ENCODE measurements at places on chromosomes 3 and 15. TPM values are rescaled to one million over a fixed set of nuclear protein-coding genes. Genes with fewer than 3 reads are reported as not detected.
A peak's percentile ranks its signal among the peaks of the same experiment; 100 is the strongest.

GRCh38 chr3:25229586-25229985, 198.5 kb upstream of the RARB start:
- no peak for DNase-seq

GRCh38 chr15:50280271-50280670, 14.7 kb upstream of the HDC start:
- DNase-seq, result no peak

DNA sequence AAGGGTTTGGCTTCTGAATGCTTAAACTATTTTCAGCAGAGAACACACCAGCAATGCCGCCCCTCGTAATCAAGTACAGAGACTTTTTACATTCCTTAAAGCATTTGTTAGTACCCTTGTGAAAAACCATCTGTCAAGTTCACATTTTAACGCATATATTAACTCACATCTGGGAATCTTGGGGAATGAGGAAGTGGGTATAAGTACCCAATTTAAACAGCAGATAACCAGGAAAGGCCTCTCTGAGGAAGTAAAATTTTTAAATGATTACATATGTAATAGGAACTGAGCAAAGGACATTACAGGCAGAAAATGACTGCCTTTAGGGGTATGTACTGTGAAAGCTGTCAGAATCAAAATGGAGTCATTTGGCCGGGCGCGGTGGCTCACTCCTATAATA, 12.8 kb upstream of the CFAP44 start:
- DNase-seq, result no peak

DNA sequence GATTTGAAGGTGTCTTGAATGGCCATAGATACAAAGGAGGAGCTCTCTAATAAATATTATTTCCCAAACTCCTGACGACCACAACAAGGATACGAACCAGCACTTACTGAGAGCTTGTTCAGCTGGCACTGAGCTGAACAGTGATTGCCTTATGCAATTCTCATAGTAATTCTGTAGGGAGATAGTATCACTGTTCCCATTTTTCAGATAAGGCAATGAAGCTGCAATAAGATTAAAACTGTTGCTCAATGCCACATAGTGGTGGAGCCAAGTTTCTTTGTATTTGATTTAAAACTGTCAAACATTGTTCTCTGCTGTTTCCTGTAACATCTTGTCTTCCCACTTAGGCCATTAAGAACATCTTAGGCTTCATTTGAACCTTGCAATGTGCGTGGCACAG, 163.9 kb downstream of the RPLP1 start:
- no peak for DNase-seq

DNA sequence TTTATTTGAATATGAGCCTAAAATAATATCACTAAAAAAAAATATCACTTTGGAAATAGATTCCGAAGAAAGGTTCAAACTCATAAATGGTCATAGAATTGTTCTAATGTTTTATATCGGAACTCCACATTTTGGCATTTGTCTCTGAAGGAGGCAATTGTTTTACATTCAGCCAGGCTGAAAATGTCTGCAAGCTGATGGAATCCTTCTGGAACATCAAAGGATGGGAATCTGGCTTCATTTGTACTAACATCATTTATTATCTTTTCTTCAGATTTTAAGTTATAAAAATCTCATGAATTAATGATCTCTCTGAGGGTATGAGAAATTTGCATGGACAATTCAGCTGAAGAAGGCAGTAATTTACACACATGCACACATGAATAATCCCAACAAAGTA, 251.4 kb upstream of the RGMA start:
- no peak for DNase-seq

- DNase-seq, result peak; percentile 42
These were observed 589 bp downstream of the NEIL1 start for GRCh38 chr15:75347222-75348033.

GRCh38 chr15:95169541-95170459, 938.4 kb downstream of the MCTP2 start:
- DNase-seq, result no peak

- DNase-seq, result no peak
These were observed 91.1 kb upstream of the SLC24A5 start for GRCh38 chr15:48029642-48030041.

- no peak for DNase-seq
These were observed 99.8 kb downstream of the DHX30 start for GRCh38 chr3:47902746-47903145.

GRCh38 chr15:99986297-99987118, 253.3 kb upstream of the LYSMD4 start:
- no peak for DNase-seq

DNA sequence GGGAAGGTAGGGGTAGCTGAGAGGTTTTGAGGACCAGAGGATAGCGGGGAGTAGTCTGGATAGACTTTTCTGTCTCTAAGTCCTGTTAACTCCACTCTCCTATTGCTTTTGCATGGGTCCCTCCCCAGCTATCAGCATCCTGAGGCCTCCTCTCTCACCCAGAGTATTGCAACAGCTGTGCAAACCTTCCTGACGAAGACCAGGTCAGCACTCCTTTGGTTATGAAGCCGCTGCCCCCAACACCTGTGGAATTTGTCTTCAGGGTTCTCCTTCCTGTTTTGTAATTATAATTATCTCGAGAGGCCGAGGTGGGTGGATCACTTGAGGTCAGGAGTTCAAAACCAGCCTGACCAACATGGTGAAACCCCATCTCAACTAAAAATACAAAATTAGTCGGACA, 24.8 kb downstream of the TYRO3 start:
- DNase-seq, result no peak

DNA sequence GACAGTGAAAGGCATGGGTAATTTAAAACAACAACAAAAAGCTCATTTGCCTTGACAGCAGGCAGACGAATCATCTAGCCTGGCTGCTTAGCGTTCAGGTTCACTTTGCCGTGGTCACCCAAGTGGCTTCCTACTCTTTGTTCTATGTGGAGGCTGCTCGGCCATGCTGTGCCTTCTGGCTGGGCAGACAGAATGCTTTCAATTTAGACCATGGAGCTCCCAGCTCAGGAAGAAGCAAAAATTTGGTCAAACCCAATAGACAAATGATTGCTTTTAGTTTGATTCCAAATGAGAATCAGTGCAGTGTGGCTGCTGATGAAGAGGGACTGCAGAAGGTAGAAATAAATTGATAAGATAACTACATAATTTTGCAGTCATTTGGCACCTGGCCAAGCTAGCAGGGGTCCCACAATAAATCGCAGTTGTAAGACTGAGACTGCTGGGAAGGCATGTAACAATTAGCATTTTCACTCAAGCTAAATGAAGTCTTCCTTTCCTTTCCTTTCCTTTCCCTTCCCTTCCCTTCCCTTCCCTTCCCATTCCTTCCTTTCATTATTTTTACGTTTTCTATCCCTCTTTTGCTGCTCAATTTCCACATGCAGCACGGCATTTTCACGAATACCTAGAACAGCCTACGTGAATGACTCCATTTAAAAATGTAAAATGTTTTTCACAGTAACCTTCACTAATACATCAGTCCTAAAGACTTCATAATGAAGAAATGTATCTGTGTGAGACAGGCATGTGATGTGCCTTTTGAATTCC, 360.4 kb upstream of the TGFBR2 start:
- DNase-seq, result no peak

DNA sequence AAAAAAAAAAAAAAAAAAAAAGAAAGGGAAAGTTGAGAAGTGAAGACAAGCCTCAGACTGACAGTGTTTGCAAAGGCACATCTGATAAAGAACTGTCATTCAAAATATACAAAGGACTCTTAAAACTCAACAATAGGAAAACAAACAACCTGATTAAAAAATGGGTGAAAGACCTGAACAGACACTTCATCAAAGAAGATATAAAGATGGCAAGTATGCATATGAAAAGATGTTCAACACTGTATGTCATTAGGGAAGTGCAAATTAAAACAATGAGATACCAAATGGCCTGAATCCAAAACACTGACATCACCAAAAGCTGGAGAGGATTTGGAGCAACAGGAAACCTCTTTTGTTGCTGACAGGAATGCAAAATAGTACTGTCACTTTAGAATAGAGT, 48.6 kb downstream of the MCCC1 start:
- no peak for DNase-seq

DNA sequence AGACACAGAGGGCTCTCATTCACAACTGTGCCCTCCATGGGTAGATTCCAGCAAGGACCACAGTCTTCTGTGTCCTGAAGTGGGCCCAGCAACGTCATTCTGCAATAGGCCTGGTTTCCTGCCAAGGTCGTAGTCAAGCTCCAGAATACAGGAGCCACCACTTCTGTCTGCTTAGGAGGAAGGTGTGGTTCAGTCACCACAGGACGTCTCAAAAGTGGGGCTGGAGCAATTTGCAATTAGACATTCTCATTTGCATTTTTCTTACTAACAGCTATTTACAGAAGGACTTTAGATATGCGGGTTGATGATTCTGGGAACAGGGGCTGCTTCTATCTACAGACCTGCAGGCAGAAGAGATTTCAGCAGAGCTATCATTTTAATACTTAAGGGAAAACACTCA, 58.7 kb upstream of the MYRIP start:
- no peak for DNase-seq

DNA sequence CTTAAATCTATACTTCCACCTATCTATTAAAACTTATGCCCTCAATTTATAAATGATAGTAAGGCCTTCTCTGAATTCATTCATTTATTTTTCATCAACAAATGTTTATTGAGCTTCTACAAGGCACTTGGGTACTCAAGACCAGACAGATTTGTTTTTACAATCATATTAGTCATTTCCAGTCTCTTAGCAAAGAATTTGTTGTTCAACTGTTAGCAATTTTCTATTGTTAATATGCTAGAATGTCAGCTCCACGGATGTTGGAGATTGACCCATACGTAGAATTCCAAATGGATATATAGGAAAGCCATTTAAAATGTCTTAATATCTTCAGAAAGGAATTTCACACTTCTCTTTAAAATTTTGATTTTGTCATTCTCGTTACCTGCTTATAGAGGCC, 36.7 kb downstream of the ZBTB38 start:
- no peak for DNase-seq

DNA sequence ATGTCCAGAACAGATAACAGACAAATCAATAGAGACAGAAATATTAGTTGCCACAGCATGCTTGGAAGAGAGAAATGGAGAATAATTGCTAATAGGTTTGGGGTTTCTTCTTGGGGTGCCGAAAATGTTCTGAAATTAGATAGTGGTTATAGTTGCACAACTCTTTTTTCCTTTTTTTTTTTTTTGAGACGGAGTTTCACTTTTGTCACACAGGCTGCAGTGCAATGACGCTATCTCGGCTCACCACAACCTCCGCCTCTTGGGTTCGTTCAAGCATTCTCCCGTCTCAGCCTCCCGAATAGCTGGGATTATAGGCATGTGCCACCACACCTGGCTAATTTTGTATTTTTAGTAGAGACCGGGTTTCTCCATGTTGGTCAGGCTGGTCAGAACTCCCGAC, 163.3 kb downstream of the PLCH1 start:
- no peak for DNase-seq

GRCh38 chr15:43314171-43314570, 16.2 kb downstream of the LCMT2 start:
- no peak for DNase-seq

DNA sequence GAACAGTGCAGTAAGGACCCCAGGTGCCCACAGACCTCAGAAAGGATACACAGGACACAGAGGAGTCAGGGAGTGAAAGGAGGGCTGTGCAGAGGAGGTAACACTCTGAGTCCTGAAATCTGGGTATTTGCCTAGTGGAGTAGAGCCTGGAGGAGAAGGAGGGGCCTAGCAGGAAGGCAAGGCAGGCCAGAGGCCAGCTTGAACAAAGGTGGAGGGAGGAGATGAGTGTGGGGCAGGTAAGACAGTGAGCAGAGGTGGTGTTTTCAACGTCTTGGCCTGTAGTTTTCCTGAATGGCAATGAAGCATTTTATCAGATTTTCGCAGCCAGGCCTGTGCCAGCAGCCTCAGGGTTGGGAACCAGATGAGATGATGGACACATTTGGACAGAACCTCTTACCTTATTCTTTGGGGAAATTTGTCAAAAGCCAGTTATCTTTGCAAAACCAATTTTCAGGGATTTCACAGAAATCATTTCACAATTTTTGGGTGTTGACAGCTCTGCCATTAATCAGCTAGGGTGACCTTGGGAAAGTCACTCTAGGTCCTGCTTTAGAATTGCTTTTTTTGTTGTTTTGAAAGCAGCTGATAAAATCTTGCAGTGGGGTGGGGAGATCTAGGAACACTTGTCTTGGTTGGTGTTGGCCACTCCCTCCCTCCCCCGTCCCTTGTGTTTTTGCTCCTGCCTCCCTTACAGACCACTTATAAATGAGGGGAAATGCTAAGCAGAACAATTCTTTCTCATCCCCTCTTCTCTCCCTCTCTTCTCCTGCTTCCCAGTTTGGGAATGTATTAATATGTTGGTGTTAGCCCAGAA, 38.4 kb downstream of the SPSB4 start:
- DNase-seq, result no peak

- no peak for DNase-seq
These were observed 23.4 kb downstream of the BOC start for GRCh38 chr3:113234688-113235260.

DNA sequence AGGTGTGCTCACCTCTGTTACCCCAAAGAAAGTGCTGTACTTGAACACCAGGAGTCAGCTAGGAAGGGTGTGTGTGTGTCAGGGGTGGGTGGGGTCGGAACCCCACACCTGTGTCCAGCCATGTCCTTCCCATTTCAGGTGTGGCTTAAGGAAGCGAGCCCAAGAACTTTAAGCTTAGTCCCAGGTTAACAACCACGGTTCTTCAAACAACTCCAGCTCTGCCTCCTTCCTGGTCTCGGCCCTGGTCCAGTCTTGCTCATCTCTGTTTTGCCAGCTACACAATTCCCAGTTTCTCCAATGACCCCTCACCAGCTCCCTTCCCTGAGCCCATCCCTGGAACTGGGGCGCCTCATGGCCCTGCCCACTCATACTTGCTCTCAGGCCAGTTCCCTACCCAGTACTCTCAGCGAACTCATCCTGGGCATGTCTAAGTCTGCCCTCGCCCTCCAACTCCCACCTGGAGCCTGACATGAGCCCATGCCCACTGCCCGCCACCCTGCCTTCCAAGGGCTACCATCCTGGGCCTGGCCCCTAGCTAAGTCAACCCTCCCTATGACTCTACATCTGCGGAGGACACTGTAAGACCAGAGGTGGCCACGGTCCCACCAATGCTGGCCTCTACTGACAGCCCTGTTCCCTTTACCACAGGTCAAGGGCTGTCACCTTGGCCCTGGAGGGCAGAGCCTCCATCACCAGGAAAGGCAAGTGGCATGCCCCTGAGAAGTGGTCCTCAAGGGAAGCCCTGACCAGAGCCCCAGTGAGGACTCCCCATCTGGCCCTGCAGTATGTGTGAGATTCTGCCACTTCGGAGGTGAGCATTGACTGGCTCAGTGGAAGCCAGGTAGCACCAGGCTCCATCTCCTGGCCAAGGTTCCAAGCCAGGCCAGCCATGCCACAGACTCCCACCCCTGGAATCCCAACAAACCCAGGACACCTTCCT, 9.2 kb downstream of the POC1A start:
- no peak for DNase-seq

GRCh38 chr3:55571216-55571813, 84.2 kb upstream of the WNT5A start:
- DNase-seq, result no peak

Gene TRAIP
- 4.8 TPM for total RNA-seq

Gene PROS1
- total RNA-seq, result 0.65 TPM

Gene CD80
- 13.9 TPM for total RNA-seq

Gene PLCH1
- total RNA-seq, result 0.83 TPM

Gene CD47
- 170 TPM for total RNA-seq

Gene TMEM62
- 26.7 TPM for total RNA-seq

Gene MOBP
- total RNA-seq, result not detected

Gene ACTRT3
- total RNA-seq, result not detected

Gene GOLGA6L7
- not detected for total RNA-seq

Gene PHLDB2
- total RNA-seq, result 28.0 TPM

Gene ACTC1
- not detected for total RNA-seq

Gene GOLGA6L10
- 1.4 TPM for total RNA-seq

Gene GRK7
- 0.18 TPM for total RNA-seq

Gene CHRM5
- total RNA-seq, result not detected

Gene CYP1A2
- total RNA-seq, result not detected

Gene SLC22A14
- total RNA-seq, result 0.23 TPM

Measured in T-helper 17 cell (primary cell).